Pons (tissue), 1 donor: ENCODE measurements at places on chromosomes 16 and 17.

GRCh38 chr16:59339871-59340270, 605.8 kb upstream of the GOT2 start:
- no peak for DNase-seq

GRCh38 chr16:85083051-85083639, 29.1 kb downstream of the CIBAR2 start:
- DNase-seq, result peak; percentile 41

DNA sequence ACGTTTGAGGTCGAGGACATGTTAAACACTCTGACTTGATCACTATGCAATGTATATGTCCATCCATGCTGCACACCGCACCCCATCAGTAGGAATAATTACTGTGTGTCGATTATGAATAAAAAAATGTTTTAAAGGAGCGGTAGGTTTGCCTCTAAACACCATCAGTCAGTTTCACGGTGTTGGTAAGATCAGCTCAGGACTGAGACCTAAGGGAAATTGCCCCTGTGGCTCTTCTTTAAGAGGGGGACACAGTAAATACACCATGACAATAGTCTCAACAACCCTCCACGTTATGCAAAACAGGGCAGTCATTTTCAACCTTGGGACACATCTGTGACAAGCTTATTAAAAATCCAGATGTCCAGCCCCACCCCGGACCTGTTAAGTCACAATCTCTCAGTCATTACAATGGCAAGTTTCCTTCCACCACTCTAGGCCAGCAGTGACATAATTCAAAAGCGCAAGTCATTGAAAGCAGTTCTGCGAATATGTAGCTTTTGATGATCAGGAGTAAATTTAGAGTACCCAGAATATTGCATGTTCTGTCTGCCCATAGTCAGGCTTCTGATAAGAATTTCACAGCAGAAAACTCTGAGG, 1.2 kb downstream of the ATMIN start:
- peak; percentile 28 for DNase-seq

DNA sequence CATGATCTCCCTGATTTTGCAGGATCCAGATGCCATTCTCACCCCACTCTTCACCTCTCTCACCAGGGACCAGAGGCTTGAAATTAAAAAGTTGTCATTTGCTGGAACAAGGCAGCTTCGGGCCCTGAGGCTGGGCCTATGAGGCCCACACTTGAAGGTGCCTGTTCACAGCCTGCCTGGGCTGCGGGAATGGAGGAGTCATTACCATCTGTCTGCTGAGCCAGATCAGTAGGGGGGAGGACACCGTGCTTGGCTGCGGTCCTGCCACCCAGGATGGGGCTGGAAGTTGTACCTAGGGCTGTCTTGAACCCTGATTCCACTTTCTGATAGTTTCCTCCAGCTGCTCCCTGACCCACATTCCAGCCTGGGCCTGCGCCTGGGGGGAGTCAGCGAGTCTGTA, 208.3 kb upstream of the N4BP1 start:
- no peak for DNase-seq

GRCh38 chr17:33469911-33470310, 176.8 kb upstream of the ASIC2 start:
- DNase-seq, result no peak

DNA sequence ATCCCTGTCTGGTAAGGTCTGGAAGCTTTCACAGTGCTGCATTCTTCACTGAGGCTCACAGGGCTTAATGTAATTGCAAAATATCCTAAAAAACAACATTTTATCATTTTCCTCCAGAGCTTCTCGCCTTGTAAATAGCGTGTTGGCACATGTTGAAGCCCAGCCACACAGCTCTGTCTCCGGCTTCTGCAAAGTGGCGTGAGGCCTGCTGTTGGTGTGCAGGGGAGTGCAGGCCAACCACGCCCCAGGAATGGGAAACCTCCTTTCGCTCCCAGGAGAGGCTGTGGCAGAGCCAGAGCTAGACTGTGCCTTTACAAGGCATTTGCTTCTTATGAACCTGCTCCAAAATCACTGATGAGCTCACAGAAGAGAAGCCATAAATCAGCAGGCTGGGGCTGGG, 248.2 kb upstream of the MAF start:
- DNase-seq, result no peak
